ENCODE measurements at places on chromosomes 7 and 10.

- DNase-seq: no peak
Observed at GRCh38 chr7:107663196-107663595, 2.6 kb downstream of the SLC26A4 start.

DNA sequence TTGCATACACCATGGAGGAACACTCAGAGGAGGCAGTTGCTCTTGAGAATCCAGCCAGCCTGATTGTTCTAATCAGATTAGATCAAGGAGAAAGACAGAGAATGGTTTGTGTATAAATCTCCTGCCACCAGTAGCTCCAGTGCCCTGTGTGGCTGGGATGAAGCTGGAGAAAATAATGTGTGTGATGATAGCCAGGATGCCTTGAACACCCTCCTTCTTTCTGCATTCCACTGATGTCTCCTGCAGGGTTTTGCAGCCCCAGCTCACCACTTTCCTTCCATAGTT is 614.7 kb upstream of the FOXK1 start:
- no peak for DNase-seq

DNA sequence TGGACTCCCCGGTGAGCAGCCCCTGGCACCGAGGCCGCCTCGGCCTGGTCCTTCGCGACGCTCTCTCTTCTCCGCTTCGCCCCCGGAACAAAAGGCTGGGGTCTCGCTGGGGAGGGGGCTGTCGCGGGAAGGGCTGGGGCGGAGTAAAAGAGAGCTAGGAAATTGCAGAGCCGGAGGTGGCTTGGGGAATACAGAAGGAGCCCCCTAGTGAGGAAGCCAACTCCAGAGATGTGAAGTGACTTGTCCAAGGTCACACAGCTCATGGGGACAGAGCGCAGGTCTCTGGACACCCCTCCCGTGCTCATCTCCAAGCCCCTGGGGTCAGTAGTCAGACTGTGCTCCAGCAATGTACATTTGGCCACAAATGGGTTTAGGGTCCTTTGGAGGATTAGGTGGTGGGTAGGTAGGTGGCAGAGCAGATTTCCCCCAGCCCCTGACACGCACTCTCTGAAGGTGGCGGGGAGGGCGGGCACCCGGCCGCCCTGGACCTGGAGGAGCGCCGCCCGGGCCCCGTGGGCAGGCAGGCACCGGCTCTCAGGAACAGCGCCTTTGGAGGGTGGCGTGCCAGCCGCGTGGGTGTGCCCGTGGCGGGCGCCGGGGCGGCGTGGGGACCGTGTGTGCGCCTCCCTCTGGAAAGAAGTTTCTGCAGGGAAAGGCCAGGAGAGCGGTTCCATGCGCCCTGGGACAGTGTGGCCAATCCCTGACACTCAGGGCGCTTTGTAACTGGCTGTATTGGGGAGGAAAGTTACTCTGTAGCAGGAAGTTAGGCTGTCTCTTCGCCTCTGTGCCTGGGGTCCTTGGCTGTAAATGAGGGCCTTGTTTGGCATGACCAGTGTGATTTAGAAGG is 910 bp downstream of the WIPF3 start:
- no peak for DNase-seq

- DNase-seq: peak; percentile 63
Observed at GRCh38 chr7:100632951-100633717, 8.2 kb downstream of the TFR2 start.

GRCh38 chr7:137446025-137446424 is 102.5 kb upstream of the PTN start:
- DNase-seq: peak; percentile 15

DNA sequence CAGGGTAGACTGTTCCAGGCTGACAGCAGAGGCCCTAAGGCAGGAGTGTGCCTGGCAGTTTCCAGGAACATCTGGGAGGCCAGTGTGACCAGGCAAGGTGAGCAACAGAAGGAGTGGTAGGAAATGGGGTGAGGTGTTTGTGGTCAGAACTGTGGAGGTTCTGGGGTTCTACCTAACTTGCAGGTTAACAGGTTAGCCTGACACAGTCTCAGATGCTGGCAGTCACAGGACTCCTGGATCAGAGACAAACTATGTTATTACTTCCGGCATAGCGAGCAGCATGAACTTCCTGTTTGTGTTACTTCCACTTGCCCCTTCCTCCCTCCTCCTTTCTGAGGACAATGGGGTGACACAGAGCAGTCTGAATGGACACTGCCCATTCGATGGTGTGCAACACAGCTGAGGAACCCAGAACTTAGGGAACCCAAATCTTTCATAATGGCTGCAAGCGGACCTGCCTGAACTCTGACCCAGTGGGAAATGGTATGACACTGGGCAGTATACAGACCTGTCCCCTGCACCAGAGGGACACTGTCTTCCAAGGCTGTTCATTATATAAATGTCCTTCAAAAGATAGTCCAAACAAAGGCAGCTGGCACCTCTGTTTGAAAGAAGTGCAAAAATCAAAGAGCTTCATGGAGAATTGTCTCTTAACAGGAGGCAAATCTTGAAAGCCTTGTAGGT is 3.9 kb upstream of the SAR1A start:
- peak; percentile 24 for DNase-seq

DNA sequence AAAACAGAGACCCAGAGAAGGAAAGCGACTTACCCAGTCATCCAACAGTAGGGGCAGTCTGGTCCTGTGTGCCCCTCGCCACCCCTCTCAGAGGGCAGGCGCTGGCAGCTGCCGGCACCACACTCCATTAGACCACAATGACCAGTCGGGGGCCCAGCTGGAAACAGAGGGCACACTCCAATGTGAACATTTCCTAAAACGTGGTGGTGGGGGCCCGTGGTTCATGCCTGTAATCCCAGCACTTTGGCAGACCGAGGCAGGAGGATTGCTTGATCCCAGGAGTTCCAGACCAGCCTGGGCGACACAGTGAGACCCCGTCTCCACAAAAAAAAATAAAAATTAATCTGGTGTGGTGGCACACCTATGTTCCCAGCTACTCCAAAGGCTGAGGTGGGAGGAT is 912 bp upstream of the OAT start:
- DNase-seq: no peak

DNA sequence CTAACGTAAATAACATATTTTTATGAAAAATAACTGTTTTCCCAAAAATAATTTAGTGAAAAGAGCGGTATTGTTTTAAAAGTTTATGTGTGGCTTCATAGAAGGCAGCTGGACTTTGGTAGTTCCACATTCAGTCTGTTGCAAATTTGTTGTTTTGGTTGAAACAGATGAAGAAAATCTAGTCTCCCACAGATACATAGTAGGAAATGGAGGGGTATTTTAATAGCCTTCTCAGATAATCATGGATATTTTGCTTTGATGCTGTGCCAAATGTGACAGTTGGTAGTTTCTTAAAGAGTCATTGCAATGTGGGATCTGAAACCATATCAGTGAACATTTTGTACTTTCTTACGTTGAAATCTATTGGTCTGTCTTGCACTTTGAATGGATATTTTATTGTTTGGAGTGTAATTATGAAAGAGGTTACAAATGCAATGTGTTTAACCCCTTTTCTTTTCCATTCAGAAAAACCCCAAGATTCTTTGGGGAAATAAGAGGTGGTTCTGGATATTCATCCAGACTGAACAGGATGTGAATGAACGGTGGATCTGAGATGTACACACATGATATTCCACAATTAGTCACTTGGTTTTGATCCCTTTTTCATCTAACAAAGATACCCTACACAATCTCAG is 10.4 kb downstream of the ZNF365 start:
- peak; percentile 97 for DNase-seq

DNA sequence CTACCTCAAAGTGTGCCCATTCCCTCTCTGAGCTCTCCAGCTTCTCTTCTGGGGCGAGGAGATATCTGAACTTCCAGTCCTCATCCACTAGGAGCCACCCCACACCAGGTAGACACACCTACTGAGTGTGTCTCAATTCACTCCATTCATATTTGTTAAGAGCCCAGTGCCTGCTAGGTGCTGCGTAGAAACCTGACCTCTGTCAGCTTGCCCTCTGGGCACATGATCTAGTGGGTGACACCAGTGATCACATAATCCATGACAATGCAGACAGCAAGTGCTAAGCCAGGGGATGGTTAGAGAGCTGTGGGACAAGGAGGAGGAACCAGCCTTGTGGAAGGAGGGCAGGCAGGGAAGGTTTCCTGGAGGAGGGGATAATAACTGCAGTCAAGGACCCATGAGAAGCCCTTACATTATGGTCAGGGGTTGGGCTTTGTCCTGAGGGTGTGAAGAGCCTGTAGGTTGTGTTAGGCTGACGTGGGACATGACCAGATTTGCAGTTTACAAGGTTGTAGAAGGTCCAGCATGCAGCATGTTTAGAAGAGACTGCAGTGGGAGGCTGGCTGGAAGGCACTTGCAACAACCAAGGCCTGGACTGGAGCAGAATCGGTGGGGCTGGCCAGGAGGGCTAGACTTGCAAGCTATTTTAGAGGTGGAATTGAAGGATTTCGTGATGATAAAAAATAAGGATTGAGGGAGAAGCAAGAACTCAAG is 81.8 kb downstream of the COL13A1 start:
- no peak for DNase-seq

DNA sequence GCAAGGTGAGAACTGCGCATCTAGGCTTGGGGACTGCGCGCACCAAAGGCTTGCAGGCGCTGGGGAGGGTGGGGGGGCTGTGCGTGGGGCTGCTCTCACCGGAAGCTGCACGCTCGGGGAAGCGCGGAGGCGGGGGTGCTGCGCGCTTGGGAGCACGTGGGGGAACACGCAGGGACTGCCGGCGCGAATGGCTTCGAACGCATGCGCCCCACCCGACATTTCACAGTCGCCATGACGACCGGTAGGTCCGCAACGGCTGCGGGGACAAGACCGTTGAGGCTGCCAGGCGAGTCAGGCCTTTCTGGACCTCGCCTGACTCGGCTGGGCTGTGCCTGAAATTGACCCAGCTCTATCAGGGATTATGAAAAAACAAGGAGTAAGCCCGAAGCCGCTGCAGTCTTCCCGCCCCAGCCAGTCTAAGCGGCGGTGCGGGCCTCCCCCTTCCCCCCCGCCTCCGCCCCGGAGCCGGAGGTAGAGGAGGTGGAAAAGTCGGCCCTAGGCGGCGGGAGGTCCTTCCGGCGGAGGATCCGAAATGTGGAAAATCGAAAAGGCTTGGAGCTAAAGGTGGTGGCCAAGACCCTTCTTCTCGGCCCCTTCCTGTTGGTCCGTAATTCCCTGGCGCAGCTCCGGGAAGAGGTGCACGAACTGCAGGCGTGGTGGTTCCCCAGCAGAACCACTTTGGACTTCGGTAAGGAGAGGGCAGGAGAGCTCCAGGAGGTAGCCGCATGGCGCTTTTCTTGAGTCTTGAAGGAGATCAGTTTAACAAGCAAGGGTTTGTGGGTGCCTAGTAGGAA is 34.9 kb upstream of the STEAP1 start:
- DNase-seq: peak; percentile 59

DNA sequence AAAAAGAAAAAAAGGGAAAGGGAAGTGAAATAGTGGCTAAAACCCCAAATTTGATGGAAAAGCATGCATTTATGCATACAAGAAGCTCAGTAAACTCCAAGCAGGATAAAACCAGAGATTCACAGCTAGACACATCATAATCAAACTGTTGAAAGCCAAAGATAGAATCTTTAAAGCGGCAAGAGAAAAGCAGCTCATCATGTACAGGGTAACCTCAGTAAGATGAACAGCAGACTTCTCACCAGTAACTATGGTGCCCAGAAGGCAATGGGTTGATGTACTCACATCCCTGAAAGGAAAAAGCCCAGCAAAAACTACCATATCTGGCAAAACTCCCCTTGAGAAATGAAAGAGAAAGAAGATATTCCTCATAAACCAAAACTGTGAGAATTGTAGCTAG is 60.4 kb downstream of the TPST1 start:
- DNase-seq: no peak

- no peak for DNase-seq
Observed at GRCh38 chr10:86260564-86260963, 106.0 kb downstream of the GRID1 start.

Data from lung (tissue), 17 donors.